ENCODE measurements at places on chromosomes 6 and 20.

DNA sequence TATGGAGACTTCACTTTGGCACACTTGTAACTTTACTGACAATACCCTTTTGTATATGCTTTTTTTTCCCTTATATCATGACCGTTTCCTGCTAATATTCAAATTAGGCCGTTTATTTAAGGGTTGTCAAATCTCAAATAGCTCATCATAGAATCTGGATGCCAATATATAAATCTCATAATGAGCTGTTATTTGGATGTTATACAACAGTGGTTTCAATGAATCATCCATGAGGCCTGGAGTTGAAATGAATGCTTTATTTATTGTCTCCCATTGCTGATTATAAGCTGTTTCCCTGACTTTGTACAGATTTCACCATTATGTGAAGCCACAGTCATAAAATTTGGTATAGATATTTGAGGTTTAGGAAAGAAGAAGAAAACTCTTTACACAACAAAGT, 256.1 kb downstream of the PLCB1 start:
- peak; percentile 65 for DNase-seq

GRCh38 chr6:120590611-120591010, 743.7 kb downstream of the TBC1D32 start:
- DNase-seq = peak; percentile 0

DNA sequence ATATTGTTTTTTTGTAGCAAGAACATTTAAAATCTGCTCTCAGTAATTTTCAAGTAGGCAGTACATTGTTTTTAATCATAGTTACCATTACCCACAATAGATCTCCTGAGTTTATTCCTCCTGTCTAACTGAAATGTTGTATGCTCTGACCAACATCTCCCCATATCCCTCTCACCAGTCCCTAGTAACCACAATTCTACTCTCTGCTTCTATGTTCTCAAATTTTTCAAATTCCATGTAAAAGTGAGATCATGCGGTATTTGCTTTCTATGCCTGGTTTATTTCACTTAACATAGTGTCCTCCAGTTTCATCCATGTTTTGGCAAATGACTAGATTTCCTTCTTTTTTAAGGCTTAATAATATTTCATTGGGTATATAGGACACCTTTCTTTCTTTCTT, 300.5 kb downstream of the KCNQ5 start:
- DNase-seq = peak; percentile 43

DNA sequence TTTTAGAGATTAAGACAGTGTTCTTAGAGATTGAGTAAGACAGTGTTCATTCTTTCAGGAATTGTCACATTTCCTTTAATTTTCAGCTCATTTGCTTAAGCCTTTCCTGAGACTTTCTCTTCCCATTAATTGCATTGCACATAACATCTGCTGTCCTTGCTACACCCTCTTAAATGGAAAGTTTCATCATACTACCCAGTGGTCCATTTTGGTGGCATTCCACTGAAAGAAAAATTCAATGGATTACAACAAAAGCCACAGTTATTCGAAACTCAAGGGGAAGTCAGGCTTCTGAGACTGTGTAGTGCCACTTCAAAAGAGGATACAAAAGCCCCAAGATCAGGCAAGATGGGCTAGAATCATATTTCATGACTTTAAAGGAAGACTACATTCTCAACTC, 64.0 kb downstream of the RSPO3 start:
- DNase-seq = peak; percentile 71

- DNase-seq = peak; percentile 62
Observed at GRCh38 chr6:163897030-163897429, 482.5 kb downstream of the QKI start.

GRCh38 chr6:10837009-10837621, 1.2 kb downstream of the MAK start:
- DNase-seq = peak; percentile 4

DNA sequence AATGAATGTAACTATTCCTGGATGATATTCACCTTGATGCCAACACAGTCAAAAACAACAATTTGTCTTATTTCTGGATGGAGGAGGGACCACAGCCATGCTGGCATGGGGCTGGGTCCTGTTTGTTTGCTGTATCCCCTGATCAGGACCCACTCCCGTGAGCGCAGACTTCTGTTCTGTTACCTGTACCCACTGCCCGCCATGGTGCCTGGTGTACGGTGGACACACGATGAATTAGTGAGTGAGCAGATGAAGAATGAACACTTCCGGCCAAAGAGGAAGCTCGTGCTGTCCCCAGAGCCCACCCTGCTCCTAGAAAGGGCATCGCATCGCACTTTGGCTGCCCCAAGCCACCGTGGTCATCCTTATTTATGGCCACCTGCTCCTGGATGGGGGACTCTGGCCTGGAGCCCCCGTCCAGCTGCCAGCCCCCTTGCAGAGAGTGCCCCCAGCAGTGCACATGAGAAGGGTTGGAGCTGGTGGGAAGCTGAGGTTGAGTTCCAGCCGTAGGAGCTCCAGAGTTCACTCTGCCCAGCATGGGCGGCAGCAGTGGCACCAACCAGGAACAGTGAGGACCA, 100.9 kb downstream of the BMP7 start:
- no peak for DNase-seq

GRCh38 chr6:30754631-30755030, 10.3 kb upstream of the IER3 start:
- peak; percentile 57 for DNase-seq

DNA sequence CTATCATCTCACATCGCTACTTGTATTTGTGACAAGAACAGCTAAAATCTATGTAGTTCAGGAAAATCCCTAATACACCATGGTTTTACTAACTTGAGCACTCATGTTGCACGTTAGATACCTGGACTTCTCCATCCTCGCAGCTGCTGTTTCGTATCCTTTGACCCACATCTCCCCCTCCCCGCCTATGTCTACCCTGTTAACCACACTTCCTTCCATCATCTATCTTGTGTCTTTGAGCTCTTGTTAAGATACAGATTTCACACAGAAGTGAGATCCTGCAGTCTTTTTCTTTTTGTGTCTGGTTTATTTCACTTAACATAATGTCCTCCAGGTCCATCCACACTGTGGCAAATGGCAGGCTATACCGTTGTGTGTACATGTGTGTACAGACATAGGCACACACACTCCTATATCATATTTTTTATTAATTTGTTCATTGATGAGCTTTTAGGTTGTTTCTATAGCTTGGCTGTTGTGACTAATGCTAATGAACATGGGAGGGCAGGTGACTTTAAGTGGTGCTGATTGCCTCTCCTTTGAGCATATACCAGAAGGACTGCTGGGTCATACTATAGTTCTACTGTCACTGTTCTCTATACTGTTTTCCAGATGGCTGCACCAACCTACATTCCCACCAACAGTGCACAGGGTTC, 117.8 kb downstream of the WDR27 start:
- no peak for DNase-seq

GRCh38 chr6:150142670-150143515, at the start of gene PPP1R14C:
Gene PPP1R14C, plus strand, starts transcription at chr6:150143044. Its CDS starts 149 bp downstream, at chr6:150143193.
- DNase-seq = no peak

DNA sequence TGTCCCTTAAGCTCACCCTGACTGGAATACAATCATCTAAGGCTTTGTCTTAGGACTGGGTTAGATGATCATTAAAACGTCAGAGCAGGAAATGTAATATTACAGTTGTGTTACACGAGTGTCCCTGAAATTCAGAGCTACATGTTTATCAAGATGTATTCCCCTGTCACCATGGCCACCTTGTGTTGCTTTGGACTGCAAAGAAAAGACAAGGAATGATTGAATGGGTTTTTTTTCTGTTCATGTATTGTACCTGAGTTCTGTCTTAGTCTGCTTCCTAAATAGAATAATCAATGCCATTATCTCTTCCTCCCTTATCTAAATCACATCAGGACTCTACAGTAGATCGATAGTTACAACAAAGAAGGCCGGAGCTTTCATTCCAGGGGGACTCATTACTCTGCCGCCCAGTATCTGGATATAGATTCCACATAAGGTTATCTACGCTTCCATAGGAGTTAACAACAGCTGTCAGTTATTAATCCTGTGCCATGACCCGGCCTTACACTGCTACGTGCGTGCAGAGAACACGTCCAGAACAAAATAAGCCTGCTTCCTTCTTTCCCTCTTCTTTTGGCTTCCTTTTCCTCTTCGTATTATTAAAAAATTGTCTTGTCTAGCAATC, 274.1 kb upstream of the SASH1 start:
- no peak for DNase-seq

DNA sequence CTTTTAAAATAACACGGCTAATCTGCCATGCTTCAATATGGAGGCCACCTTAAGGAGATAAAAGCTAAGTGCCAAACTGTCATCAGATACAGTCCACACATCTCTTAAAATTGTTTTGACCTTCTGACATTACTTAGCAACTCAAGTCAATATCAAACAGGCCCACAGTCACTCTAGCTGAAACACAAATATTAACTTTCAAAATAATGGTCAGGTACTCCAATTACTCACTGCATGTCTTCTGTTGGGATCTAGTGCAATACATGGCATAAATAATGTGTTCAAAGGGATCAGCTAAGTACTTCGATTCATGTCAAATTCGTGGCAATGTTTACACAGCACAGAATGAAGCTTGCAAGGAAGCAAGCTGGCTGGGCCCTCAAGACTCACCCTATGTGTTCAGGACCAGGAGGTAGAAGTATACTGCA, 133.9 kb upstream of the BEND6 start:
- no peak for DNase-seq

DNA sequence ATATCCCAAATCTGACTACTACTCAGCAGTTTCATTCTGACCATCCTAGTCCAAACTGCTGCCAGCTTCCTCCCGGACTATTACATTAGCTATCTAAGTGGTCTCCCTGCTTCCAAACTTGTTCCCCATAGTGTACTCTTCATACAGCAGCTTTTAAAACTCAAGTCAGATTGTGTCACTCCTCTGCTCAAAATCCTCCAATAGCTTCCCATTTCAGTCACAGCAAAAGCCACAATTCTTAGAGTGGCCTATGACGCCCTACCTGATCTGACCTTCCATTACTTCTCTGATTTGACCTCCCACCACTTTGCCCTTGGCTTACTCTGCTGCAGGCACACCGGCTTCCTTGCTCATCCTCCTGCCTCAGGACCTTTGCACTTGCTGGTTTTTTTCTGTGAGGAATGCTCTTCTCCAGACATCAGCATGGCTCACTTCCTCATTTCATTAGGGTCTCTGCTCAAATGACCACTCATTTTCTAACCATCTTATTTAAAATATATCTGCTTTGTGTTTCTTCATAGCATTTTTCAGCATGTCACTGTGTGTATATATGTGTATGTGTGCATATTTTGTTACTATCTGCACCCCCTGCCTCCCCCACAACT, 111.1 kb upstream of the DTNBP1 start:
- DNase-seq = no peak

DNA sequence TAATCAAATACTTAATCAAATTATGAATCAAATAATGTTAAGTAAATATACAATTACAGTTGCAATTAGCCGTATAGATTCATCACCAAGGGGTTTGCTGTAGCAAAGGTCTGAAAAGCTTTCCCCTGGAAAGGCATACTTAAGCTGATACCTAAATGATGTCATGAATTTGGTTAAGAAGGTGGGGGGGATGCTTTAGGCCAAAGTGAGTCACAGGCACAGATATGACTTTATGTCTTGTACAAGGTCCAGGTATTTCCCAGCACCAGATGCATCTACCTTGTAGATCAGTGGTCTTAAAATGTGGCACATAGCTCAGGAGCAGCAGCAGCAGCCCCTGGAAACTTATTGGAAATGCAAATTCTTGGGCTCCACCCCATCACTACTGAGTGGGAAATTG, 557.3 kb upstream of the CDH4 start:
- peak; percentile 11 for DNase-seq

- DNase-seq = no peak
Observed at GRCh38 chr6:75613056-75613501, 11.4 kb downstream of the SENP6 start.

DNA sequence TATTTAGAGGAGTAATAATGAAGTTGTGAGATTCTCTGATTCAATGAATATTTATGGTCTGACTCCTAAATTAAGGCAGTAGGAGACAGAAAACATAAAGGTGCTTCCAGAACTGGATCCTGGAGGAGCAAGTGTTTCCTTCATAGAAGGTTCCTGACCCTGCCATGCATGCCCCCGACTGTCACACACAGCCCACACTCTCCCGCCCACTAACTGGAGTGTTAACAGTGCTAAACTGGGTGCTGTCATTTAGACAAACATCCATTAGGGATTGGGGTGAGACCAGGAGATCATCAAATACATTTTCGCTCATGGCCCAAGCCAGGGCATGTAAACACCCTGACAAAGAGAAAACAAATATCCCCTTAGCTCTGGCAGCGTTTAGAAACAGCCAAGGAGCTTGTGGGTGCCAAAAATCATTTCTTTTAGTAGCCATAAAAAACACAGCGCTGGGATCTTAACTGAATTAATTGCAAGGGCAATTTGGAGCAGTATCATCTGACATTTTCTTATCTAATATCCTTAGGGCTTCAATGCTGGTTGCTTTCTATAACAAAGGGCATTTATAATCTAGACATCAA, 46.8 kb downstream of the INSM1 start:
- no peak for DNase-seq

DNA sequence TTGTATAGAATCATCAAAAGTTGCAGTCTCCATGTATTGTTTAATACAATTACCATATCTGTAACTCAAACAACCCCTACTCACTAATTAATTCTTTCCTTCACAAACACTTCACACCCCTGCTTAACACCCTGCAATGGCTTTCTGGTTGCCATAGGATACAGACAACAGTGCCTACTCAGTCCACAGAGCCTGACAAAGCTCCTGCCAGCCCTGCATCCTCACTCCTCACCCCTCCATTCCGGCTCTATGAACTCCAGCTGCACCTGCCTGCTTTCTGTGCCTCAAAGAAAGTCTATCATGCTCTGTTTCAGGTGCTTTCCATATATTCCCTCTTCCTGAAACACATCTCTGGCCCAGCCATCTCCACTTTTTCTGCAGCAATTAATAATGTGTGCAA, 253.4 kb downstream of the HACE1 start:
- no peak for DNase-seq

DNA sequence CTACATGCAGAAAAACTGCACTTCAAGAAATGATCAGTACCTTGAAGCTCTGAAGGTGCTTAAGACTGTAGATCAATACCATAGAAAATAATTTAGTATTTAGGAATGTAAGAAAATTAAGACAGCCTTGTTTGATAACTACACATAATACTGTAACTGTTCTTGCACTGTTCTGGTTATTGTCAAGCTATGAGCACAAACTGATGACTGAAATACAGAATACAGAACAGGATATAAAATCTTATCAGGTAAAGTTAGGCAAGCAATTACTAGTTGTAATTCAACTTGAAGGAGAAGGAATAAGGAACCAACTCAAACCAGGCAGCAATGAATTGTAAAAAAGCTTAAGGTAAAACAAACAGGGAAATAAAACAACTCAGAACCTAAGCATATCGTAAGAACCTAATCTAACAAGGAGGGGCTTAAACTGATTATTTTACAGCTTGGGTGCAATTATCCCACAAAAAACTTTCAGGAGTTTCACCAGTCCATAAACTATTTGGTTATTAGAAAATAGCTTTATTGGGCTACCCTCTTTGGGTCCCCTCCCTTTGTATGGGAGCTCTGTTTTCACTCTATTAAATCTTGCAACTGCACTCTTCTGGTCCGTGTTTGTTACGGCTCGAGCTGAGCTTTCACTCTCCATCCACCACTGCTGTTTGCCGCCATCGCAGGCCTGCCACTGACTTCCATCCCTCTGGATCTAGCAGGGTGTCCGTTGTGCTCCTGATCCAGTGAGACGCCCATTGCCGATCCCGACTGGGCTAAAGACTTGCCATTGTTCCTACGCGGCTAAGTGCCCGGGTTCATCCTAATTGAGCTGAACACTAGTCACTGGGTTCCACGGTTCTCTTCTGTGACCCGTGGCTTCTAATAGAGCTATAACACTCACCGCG, 97.7 kb downstream of the ATG5 start:
- DNase-seq = no peak

- peak; percentile 16 for DNase-seq
Observed at GRCh38 chr20:62186887-62187866, 4.3 kb downstream of the MTG2 start.

- DNase-seq = no peak
Observed at GRCh38 chr6:134784336-134784735, 165.6 kb downstream of the ALDH8A1 start.

Measured in iris pigment epithelial cell (primary cell).